ENCODE measurements at places on chromosomes 16 and 17.

DNA sequence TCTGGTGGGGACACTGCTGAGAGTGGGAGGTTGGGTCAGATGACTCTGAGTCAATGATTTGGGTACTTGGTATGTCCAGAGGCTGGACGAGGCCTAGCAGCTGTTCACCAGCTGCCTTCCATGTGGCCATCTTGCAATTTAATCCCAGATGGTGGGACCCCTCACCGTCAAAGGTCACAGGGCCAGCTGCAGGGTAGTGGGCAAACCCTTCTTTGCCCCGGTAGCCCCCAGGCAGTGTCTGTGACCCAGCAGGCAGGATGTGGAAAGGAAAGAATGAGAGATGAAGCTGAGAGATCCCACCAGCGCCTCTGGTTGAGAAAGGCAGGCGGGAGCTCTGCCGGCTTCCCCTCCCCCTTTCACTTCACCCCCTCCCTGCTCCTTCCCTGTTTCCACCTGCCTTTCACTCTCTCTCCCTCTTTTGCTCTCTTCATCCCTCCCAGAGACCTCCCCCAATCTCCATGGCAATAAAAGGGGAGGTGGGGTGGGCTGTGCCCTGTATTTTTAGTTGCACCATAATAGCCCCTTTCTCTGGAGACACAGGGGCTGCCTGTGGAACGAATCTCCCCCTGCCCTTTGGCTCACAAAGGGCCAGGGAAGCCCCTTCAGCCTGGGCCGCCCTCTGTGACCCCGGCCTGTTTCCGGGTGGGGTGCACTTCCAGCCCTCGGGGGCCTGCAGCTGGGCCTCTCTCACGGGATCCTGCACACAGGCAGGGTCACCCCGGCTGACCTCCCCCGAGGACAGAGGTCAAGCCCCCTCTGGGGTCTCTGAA is 20.2 kb downstream of the CDK5RAP3 start:
- DNase-seq, result no peak

DNA sequence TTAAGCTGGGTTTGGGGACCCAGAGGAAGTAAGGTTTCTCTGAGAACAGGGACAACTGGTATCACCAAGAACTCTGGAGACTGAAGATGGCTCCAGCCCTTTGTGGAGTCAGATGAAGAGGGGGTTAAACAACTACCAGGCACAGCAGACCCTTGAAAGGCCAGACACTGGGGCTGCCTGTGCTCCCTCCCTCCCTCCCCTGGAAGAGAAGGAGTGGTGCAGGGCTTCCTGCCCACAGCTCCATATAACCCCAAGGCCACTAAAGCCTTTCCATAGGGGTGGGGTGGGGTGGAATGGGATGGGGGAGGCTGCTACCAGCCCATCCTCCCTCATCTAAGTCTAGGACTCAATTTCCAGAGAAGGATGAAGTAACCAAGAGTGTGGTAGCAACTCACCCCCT is 66.7 kb downstream of the CCDC182 start:
- DNase-seq, result no peak

GRCh38 chr17:31112001-31112661 is 17.4 kb downstream of the NF1 start:
- DNase-seq, result no peak

DNA sequence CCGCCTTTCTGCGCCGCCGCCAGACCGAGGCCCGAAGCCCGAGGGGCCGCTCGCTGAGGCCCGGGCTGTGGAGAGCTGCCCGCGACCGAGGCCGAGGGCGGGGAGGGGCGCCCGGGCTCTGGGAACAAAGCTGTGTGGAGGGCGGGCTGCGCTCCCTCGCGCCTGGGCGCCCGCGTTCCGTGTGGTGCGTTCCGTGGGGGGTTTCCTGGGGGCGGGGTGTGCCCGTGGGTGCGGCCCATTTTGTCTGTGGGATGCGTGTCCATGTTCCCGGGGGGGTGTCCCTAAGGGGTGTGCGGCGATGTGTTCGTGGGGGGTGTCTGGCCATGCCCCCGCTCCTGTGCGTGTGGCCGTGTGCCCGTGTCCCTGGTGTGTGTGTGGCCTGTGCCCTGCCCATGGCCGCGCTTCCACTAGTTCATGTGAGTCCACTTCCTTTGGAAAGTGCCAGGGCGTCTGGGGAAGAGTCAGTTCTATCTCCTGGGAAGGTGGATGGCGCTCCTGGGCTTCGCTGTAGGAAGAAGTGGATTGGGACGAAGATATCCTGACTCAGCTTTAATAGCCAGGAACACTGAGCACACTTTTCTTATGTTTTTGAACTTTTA is 520 bp downstream of the JPT2 start:
- DNase-seq, result no peak

- no peak for DNase-seq
Measured at GRCh38 chr16:88593061-88593460, 22.9 kb downstream of the ZC3H18 start.

DNA sequence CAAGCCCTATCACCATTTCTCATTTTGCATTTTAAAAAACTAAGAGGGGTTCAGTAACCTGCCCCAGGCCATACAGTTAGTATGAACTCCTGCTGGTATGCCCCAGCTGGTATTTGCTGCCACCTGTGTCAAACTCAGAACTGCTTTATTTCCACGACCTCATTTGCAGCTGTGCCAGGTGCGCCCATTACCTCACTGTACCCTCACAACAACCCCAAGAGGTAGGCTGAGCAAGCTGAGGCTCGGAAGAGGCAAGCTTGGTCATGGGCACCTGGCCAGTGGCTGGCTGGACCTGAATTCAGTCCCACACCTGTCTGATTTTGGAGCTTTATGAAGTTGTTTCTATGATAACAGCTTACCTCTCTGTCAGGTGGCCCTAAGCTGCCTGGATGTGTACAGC is 7.6 kb downstream of the EPN2 start:
- no peak for DNase-seq

DNA sequence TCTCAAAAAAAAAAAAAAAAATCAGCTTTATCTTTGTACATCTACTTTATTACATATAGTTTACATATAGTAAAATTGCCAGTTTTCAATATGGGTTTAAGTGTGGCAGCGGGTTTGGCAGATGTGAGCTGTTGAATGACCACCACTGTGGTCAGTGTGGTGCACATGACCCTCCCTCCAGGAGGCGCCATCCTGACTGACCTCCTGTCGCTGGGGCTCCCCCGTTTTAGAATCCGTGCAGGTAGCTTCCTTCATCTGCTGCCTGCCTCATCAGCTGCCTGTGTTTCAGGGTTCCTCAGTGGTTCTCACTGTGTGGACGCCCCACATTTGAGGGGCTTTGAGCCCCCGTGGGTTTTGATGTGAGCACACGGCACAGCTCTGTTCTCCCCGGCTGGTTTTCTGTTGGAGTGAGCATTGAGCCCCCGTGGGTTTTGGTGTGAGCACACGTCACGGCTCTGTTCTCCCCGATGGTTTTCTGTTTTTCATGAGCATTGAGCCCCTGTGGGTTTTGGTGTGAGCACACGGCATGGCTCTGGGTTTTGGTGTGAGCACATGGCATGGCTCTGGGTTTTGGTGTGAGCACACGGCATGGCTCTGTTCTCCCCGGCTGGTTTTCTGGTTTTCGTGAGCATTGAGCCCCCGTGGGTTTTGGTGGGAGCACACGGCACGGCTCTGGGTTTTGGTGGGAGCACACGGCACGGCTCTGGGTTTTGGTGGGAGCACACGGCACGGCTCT is 57.9 kb upstream of the ZNF750 start:
- DNase-seq, result no peak

DNA sequence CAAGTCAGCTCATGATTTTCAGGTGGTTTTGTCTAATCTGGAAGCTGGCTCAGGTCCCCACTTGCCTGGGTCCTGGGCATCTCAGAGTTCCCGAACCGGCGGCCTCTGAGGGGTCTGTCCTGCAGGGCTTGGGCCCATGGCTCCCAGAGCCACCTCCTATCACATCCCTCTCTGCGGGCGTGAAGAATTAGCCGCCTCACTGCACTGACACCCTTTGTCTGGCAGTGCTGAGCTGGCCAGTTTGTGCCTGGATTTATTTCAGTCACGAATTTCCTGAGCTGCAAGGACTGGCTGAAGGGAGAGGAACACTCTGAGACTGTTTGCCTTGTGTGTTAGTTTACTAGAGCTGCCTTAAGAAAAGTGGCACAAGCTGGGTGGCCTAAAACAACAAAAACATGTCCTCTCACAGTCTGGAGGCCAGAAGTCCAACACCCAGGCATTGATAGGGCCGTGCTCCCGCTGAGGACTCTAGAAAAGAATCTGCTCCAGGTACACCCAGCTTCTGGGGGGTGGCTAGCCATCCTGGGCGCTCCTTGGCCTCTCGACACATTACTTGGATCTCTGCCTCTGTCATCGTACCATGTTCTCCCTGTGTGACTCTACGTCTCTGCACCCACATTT is 217.5 kb upstream of the DYNLRB2 start:
- no peak for DNase-seq

GRCh38 chr17:58387834-58388233 is 29.5 kb downstream of the RNF43 start:
- no peak for DNase-seq
